ENCODE measurements at places on chromosomes 5 and 9. TPM values are rescaled to one million over a fixed set of nuclear protein-coding genes. Genes with fewer than 3 reads are reported as not detected.
A peak's percentile ranks its signal among the peaks of the same experiment; 100 is the strongest.

Gene PCDHGB3
- total RNA-seq, result 7.3 TPM

DNA sequence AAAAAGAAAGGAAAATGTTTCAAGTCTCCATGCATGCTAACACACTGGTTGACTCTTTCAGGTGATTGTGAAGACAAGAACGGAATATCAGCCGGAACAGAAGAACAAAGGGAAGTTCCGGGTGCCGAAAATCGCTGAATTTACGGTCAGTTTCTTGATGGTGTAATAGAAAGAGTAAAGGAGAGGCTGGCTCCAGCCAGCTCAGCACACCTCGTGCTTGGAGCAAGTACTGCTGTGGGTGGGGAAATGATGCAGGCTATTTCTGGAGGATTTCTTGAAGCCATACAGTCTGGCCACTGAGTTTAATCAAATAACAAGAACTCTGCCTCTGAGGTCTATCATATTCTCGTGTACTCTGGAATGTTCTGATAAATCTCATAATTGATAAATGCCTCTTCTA, 18.7 kb downstream of the NSG2 start:
- no peak for DNase-seq

GRCh38 chr5:38249812-38250211, 8.5 kb upstream of the EGFLAM start:
- DNase-seq, result no peak

DNA sequence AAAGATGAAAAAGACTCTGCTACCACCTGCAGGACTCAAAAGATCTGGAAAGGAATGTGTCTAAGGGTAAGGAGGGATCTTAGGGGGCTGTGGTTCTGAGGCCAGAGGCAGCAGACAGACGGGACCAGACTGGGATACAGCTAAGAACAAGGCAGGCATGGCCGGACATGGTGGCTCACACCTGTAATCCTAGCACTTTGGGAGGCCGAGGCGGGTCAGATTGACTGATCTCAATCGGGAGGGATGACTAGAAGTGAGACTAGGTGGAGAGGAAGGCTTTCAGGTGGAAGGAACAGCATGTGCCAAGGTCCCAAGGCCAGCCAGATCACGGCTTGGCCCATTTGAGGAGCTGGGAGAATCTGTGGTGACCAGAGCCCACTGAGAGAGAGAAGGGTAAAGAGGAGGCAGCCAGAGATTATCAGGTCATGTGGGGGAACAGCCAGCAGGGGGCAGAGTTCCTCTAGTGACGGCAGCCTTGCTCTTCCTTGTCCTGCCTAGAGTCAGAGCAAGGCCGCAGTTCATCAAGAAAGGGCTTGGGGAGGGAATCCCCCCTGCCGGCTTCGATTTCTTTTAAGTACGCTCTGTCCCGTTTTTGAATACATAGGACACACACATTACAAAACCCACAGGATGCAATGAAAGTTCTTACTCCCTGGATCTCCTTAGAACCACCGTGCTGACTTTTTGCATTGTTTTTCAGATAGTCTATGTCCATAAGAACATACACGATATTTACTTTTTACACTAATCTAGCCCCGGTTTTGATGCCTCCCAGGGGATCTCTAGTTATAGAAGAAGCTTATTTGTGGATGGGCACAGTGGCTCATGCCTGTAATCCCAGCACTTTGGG, 2.6 kb upstream of the OLFML2A start:
- peak; percentile 70 for DNase-seq

- peak; percentile 50 for DNase-seq
Observed at GRCh38 chr5:133453831-133454230, 158.5 kb downstream of the FSTL4 start.

GRCh38 chr9:95940265-95940664, 64.8 kb downstream of the ERCC6L2 start:
- no peak for DNase-seq

DNA sequence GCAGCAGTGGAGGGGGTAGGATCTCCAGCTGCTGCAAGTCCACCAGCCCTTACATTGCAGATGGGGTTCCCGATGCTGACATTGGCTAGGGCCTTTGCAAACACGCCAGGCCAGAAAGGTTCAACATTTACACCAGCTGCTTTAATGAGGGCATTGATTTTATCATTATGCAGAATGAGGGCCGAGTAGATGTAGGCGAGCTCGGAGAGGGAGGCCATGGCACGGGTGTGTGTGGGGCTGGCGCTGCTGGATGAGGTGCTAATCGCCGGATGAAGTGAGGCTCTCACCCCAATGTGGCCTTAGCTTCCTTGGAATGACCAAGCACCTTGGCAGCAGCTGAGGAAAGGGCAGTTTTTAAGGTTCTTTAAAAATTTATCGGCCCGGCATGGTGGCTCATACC, 27.4 kb downstream of the PHAX start:
- no peak for DNase-seq

DNA sequence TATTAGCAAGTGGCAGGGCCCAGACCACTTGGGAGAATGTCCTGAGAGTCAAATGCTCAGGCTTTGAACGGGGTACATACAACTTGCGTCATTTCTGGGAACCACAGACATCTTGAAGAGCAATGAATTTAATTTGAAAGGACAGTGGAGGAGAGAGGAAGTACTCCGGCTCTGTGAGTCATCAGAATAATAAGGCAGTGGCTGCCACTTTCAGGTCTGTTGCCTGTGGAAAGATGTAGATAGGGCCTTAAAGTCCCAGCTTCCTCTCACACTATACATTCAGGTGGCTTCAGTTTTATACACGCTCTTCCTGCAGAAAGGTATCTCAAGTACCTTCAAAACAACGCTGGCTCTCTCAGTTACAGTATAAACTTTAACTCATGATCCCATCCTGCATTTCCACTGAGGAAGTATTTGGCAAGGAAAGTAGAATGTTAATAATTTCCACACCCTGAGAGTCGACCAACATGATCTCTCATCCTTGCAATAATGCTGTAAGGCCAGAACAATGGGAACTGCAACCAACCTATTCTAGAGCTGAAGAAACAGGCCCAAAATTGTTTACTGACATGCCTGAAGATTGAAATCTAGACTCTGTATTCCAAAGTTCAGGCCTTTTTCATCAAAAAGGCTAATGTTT, 6.8 kb upstream of the PRUNE2 start:
- DNase-seq, result no peak

DNA sequence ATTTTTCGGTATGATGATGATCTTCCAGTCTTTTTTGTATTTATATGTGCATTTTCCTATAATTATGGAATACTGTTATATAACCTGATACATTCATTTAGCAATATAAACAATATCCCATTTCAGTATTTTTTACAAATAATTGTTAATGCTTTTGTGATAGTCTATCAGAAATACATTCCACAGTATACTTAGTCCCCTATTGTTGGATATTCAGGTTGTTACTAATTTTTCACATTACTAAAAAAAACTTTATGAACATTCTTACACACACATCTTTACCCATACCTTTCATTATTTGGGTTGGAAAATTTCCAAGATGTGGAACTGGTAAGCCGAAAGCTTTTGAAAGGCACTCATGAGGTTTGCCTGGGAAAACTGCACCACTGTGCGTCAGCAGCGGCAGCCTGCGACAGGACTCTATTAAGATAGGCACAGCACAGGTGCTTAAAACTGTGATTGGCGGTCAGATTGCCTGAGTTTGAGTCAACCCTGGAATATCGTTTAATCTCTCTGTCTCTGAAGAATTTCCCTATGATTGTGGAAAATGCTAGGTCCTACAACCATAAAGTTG, 147.5 kb upstream of the ERCC6L2 start:
- no peak for DNase-seq

DNA sequence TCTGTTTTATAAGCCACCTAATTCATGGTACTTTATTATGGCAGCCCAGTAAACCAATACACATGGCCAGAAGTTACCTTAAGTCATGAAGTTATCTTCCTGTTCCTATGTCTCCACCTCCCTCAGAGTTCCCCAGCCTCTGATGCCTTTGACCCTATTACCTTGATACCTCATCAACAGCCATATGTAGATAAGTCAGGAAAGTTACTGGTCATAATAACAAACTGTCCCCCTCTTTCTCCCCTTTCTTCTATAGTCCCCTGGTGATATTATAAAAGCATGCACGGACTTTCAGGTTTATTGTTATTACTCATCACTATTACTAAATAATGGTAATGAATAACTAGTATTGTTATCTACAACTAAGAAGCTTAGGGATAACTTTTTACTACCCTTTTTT, 168.9 kb upstream of the FER start:
- no peak for DNase-seq

DNA sequence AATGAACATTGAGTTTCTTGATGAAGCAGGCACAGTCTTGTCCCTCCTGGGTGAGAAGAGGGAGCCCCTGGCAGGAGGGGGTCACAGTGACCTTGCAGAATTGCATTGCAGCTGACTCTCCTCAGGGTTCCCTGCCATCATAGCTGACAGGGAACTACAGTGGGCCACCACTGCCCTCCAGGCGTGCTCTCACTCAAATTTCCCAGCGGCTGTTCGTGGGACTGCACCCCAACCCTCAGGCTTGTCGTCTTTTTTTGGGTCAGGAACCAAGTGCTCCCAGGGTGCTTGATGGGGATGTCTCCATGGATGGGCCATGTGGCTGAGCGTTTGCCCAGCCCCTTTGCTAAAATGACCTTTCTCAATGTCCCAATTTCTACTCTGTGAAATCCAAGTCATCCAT, 215.8 kb downstream of the MELK start:
- no peak for DNase-seq

Gene CRHBP
- total RNA-seq, result 1.4 TPM

- DNase-seq, result no peak
Observed at GRCh38 chr9:87471746-87472145, 25.9 kb upstream of the DAPK1 start.

DNA sequence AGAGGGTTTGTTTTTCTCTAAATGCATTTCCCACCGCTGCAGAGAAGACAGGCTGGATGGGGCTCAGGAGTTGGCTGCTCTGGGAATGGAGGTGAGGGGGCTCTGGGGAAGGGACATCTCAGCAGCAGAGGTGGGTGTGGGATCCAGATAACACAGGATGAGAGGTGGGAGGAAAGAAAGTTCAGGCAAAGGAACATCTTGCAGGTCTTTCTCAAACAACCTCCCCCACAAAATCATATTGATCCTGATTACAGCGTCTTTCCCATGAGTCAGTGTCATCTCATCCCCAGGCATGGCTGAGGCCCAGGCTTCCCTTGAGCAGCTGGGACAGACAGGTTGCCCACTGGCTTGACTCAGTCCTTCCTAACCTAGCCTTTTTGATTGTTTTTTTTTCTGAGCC, 11.3 kb upstream of the ACSL6 start:
- DNase-seq, result no peak

DNA sequence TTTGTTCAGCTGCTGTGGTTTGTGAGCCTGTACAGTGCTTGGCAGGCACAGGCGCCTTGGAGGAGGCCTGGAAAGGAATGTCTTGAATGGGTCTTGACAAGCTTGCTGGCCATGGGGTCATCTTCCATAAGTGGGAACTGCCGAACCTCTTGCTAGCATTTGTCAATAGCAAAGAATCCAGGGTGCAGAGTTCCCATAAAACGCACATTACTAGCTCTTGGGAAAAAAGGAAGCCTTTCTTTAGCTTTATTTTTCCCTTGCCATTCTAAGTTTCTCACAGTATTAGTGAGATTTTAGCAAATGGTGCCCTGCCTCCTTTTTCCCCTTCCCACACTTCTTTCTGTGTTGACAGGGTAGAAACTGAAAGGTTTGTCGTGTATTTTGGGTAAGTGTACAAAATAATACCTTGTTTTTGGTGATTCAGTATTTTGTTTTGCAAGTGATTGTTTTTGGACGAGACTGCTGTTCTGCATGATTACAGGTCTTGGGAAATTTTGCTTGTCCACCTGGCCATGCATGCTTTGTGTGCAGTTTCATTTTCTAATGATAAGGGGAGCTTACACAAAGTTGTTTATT, 82.0 kb downstream of the ADGRV1 start:
- no peak for DNase-seq

DNA sequence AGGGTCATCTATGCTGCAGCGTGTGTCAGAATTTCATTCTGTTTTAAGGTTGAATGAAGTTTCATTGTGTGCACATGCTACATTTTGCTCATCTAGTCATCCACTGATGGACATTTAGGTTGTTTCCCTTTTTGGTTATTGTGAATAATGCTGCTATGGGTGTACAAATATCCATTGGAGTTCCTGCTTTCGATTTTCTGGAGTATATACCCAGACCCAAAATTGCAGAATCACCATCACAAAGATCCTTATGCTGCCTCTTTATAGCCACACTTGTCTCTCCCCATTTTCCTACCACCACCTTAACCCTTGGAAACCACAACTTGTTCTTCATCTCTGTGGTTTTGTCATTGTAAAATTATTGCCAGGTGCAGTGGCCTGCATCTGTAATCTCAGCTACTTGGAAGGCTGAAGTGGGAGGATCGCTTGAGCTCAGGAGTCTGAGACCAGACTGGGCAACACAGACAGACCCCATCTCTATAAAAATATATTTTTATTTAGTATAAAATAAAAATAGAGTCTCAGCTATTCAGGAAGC, 166.2 kb downstream of the HSD17B3 start:
- no peak for DNase-seq

- DNase-seq, result no peak
Observed at GRCh38 chr9:2966565-2967300, 122.8 kb upstream of the PUM3 start.

GRCh38 chr5:74542482-74542881, 98.0 kb downstream of the ENC1 start:
- DNase-seq, result no peak

DNA sequence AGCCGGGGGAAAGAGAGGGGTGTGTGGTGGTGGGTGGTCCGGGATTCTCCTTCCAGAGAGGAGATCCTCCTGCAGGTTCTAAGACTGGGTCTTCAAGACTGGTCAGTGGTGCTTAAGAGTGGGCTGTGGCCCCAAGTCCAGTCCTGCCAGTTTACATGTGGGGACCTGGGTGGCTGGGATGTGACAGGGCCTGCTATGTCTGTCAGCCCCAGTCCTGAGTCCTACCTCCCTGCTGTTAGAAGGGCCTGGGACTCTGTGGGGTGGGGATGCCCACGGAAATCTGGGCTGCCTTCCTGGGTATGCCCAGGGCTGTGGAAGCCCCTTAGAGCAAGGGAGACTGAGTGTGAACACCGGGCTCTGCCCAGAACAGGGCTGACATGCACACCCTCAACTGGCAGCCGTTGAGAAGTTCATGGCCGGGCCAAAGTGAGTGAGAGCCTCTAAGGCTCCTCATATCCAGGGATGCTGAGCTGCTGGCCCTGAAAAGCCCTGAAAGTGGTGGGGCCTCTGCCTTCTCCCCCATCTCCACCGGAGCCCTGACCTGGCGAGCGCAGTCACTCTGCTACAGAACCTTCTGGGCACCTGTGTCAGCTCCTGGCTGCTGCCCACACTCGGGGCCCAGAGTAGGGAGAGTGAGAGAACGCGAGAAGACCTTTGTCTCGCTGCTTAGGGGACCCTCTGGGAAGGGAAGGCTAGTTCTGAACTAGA, 1.7 kb downstream of the PHF2 start:
- no peak for DNase-seq

GRCh38 chr9:89802781-89803355, 198.1 kb downstream of the GADD45G start:
- DNase-seq, result no peak

Gene MSH3
- 33.8 TPM for total RNA-seq

Gene ODF2
- total RNA-seq, result 27.5 TPM

- DNase-seq, result no peak
Observed at GRCh38 chr5:87278590-87279100, 11.0 kb downstream of the RASA1 start.

Gene GFPT2
- total RNA-seq, result 14.9 TPM

Gene CCL27
- total RNA-seq, result not detected
